ENCODE measurements at places on chromosomes 3 and 15.

GRCh38 chr3:88584451-88584850 is 434.7 kb downstream of the C3orf38 start:
- DNase-seq = no peak

- no peak for DNase-seq
Measured at GRCh38 chr15:49824775-49825099, 203.9 kb downstream of the DTWD1 start.

DNA sequence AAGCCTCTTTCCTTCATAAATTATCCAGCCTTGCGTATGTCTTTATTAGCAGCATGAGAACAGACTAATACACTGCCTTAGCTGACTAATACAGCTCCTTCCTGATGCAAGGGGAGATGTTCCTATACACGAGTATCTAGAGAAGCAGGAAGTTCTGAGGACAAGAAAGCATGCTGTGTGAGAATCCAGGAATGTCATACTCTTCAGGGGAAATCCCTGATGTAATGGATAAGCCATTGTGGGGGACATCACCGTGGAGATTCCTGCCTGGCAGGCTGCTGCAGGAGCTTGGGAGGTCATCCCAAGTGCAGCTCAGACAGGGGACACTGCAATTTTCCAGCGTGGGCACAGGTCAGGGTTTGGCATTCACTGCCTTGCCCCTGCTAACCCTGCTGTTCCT is 476.9 kb downstream of the NR2F2 start:
- DNase-seq = no peak

DNA sequence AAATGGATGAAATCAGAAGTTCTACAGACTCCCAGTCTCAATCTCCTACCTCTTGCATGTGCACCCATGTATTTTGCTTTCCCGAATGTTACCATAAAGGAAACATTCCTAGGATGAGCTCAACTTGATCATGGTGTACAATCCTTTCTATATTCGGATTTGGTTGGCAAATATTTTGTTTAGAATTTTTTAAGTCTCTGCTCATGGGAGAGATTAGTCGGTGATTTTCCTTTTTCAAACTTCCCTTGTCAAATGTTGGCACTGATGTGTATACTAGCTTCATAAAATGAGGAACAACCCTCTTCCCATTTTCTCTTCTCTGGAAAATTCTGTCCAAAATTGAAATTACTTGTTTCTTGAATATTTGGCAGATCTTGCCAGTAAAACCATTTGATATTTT is 317.6 kb upstream of the RASGRP1 start:
- DNase-seq = no peak

DNA sequence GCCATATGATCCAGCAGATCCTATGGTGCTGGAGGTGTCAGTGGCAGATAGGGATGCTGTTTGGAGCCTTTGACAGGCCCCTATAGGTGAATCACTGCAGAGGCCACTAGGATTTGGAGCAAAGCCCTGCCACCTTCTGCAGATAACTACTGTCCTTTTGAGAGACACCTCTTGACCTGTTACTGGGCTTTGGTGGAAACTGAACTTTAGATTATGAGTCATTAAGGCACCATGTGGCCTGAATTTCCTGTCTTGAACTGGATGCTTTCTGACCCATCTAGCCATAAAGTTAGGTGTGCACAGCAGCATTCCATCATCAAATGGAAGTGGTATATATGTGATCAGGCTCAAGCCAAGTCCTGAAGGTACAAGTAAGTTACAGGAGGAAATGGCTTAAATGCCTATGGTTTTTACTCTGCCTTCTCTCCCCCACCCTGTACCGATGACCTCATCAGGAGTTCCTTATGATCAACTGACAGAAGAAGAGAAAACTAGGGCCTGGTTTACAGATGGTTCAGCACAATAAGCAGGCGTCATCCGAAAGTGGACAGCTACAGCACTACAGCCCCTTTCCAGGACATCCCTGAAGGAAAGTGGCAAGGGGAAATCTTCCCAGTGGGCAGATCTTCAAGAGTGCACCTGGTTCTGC is 565.6 kb upstream of the AGTR1 start:
- DNase-seq = no peak

DNA sequence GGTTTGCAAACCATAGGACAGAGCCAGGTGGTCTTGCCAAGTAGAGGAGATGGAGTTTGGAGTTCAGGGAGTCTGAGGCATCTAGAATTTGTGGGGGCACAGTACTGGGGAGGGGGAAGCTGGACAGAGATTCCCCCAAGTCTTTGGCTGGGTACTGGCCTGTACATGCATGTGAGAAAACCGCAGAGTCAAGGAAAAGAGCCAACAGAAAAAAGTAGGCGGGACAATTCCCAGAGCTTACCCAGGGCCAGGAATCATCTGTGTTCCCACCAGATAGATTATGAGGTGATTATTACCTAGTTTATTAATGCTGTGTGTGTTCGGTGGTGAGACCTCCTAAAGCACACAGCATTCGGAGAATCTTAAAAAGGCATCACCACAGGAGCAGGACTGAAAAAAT is 11.3 kb downstream of the LYSMD4 start:
- no peak for DNase-seq

DNA sequence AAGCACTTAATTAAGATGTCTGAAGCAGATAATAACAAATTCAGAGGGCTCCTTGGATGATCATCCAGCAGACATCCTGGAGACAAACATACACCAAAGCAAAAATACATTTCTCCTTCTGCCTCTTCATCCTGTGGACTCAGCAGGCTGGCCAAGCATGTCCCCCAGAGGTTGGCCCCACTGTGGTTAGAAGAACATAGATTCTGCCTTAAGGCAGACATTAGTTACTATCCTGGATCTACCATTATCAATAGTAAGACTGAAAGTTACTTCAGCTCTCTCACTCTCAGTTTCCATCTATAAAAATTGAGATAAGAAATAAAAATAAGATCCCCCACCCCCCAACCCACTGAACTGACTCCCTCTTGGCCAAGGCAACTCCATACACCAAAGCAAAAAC is 28.6 kb upstream of the TGFBR2 start:
- DNase-seq = no peak

DNA sequence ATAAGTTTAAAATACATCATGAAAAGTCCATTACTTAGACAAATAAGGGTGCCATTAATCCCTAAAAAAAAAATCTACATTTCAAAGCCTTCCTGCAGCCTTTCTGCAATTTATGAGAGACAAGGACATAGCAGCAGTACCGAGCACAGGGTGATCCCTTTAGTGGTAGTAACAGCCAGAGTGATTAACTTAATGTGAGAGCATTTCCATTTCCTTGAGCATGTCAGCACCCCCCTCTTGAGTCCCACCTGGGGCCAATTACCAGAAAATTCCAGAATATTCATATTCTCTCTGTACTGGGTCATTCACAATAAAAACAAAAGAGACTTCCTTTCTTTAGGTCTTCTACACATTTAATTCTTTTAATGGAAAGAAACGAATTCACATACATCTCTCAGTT is 546.9 kb upstream of the CCDC54 start:
- no peak for DNase-seq

- no peak for DNase-seq
Measured at GRCh38 chr15:66016199-66016598, 146.9 kb downstream of the RAB11A start.

- no peak for DNase-seq
Measured at GRCh38 chr15:97346221-97346620, 614.3 kb upstream of the ARRDC4 start.

GRCh38 chr3:36796881-36797280 is 32.5 kb upstream of the DCLK3 start:
- DNase-seq = no peak

DNA sequence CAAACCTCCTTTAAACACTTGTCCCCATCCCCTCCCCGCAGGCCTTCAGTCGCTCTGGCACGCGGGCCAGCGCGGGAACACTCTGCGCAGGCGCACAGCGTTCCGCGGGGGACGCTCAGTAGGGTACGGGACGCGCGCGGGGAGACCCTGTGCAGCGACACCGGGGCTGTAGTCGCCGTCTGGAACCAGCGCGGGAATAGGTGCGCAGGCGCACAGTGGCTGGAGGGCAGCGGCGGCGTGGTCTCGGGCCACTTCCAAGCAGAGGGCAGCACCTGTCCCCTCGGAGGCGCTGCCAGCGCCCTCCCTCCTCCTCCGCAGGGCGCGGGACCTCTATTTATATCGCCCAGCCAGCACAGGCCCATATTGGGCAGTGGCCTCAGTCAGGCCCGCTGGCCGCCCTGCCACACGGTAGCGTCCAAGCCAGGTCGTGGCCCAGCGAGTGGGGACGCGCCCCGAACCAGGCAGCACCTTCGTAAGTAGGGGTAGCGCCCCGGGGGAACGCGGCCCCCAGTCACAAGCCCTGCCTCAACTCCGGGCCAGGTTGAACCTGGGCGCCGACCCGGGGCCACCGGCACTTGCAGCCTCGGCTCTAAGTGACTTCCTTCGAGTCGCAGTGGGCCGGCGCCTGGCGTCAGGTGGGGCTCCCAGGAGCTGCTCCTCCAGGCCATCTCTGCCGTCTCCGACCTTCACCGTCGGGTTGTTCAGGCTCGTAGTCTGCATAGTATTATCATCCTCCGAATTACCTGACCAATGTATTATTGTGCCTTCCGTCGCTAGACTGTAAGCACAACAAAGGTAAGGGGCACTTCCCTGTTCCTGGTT is at the start of gene KBTBD12:
TSS of gene KBTBD12 (plus strand) at position 118 of the 822 bp plus-strand sequence. CDS start 7,830 bp downstream, outside the sequence.
- DNase-seq = no peak
